ENCODE measurements at places on chromosomes 16 and 17.
A peak's percentile ranks its signal among the peaks of the same experiment; 100 is the strongest.

- no peak for DNase-seq
These were observed 954.7 kb upstream of the RBFOX1 start for GRCh38 chr16:6377956-6378355.

DNA sequence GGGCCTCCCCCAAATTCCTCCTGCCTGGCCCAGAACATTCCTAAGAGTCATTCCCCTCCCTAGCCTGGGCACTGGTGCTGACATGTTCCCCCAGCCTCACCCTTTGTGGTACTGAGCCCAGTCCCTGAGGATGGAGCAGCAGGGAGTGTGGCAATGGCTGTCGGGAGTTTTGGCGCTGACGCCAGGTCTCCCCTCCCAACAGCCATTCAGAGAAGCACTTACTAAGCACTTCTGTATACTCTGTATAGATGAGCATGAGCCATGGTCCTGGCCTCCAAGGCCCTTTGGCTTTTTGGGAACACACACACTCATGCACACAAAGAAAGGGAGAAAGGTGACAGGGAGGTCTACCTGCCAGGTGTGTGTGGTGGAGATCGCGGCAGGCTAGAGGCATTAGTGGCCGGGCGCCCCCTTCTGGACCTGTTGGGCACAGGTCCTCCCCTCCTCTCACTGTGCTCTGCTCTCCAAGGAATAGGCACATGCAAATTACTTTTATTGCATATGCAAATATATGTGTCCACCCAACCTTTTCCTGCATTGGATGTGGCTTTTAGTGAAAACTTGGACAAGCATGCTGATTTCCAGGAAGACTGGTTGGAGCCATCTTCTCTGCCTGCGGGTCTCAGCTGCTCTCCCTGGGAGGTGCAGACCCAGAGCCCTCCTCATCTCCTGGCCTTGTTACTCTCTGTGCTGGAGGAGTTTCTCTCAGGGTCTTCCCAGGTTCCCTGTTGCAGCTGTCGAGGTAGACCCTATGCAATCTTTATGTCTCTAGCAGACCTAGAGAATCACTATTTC lies 17.4 kb upstream of the C17orf107 start:
- DNase-seq = peak; percentile 59

- DNase-seq = peak; percentile 40
These were observed 22.4 kb upstream of the PRM1 start for GRCh38 chr16:11303405-11304138.

DNA sequence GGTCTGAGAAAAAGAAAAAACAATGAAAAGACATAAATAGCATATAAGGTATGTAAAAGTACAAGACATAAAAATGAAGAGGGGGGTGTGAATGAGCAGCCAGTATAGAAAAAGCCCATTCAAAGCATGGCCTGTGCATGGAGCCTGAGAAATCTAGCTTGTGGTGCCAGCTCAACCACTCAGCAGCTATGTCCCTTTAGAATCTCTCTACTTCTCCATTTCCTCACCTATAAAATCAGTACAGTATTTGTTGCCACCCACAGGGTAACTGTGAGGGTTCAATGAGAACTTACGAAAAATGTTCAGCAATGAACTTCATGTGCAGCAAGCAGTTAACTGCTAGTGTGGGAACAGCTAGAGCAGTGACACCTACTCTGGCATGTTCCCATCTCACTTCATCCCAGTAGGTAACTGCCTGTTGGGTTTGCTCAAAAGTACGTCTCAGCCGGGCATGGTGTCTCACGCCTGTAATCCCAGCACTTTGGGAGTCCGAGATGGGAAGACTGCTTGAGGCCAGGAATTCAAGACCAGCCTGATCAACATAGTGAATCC lies 15.3 kb downstream of the CYTH1 start:
- no peak for DNase-seq

- no peak for DNase-seq
These were observed 68.6 kb downstream of the ZZEF1 start for GRCh38 chr17:4073983-4074830.

DNA sequence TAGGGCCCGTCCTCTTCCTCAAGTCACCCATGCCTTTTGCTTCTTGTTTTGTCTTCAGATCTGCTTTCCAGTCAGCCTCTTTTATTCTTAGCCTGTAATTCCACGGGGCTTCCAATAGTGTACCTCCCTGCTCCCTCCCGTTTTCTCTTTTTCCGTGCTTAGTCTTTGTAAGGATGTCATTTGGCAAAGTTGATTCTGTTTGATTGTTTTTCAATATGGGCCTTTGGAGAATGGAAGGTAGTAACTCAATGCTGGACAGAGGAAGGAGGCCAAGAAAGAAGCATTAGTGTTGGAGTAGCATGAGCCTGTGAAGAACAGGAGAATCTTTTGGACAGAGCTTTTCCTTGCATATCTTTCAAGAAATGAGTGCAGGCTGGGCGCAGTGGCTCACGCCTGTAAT lies 6.5 kb downstream of the WWP2 start:
- DNase-seq = no peak

DNA sequence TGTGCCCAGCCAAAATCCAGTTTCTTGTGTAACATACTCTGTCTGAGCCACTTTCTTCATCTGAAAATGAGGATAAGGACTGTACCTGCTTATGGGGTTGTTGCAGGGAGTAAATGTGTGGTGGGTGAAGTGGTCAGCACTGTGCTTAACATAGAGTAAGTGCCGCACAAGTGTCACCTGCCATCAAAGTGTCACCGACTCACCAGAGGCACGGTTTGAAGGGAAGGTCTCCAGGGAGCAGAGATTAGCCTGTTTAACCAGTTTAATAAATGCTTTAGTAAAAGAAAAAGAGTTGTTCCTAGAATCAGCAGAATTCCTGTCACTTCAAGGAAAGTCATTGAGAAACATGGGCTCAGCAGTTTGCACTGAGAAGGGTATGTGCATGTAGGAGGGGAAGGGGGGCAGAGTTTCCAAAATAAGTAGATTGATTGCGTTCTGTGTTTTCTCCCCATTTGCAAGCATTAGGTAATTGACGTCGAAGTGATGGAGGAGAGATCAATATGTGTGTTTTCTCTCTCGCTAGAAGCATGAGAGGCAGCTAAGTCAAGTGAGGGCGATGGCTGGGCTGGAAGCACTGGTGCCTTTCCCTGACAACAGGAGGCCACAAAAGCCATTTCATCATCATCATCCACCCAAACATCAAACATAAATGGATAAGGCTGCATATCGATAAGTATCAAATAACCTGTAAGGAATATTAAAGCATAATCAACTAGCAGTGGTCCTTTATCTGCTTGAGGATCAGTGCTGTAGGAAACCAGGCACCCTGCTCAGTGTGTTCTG lies 19.1 kb downstream of the FAM20A start:
- no peak for DNase-seq

DNA sequence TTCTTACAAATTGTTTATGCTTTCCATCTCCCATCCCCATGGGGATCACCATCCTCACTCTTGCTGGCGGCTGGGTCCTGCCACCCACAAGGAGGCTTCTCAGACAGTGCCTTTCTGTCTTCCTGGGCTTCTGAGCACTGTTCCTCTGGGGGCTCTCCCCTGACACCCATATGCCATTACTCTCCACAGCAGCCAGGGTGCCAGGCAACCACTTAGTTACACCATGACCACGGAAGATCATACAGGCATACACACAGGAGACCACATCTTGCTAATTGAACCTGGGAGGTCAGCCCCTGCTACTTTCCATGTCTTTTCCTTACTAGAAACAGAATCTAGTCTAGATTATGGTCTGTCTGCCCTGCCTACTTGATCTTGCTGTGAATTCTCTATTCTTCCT lies 27.7 kb upstream of the HS3ST2 start:
- DNase-seq = no peak

DNA sequence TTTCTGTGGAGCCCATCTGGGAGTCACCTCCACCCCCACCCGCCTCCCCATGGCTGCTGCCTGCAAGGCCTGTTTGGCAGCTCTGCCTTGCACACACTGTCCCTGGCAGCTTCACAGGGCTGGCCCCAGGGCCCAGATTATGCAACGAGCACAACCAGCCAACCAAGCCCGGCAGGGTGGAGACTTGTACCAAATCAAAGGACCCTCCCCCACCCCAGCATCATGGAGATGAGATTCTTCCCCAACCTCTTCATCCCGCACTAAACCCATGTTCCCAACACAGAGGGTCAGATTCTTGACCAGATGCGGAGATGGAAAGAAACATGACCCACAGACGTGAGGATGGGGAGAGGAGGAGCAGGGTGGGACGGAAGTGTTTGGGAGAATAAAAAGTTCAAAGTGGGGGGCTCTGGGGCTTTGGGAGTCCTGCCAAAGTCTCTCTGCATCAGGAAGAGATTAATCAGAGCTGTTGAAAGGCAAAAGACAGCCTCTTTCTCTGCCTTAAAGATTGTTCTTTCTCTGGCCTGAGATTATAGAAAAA lies 3.8 kb downstream of the SMARCD2 start:
- DNase-seq = no peak

DNA sequence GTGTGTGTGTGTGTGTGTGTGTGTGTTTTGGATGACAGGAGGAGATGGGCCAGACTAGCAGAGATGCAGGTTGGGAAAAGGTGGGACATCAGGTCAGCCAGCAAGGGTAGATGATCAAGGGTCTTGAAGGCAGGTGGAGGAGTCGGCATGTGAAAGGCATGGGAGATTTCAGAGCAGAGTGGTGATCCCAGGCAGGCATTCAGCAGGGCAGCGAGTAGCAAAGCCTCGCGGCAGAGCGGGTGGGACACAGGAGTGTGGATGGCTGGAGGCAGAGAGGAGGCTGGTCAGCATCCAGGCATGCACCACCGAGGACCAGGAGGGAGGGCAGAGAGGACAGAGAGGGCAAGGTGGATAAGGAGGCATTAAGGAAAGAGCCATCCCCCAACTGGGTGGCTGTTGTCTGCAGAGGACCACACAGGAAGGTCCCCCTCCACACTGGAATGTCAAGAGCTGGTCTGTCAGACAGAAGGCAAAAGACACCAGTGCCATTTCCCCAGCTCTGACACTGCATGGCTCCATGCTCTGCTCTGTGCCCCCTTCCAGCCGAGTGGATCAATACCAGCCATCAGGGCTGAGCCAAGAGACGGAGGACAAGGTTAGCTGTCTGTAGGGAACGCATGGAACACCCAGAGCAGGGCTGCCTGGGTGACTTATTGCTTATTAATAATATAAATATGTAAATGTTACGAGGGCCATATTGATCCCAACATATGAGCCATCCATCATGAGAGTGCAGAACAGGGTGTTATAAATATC lies 74.8 kb upstream of the RPL38 start:
- DNase-seq = no peak

GRCh38 chr17:63634816-63635215 lies 12.6 kb downstream of the MAP3K3 start:
- DNase-seq = no peak

- no peak for DNase-seq
These were observed 661 bp downstream of the LYRM9 start for GRCh38 chr17:27892542-27892865.

GRCh38 chr16:56911771-56912571 lies 20.0 kb upstream of the HERPUD1 start:
- no peak for DNase-seq

DNA sequence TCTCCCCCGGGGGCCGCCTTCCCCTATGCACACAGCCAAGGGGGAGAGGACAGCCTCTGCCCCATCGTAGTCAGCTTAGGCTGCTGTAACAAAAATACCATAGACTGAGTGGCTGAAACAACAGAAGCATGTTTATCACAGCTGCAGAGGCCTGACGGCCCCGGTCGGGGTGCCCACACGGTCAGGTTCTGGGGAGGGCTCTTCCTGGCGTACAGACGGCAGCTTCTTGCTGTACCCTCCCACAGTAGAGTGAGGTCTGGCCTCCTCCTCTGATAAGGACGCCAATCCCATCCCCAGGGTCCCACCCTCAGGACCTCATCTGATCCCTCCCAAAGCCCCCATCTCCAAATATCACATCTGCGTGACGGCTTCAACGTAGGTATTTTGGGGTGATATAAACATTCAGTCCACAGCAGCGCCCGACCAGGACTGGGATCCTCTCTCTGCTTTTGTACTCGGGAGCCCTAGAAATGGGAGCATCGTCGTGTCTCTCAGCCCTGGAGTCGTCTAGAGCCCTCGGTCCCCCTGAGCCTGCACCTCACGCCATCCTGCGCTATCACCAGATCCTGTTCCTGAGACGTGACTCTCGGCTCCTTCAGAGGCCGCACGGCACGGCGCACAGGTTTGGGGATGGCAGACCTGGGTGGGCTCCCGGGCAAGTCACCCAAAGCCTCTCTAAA lies 67.8 kb downstream of the RPH3AL start:
- no peak for DNase-seq

GRCh38 chr17:82435601-82436583 lies 14.7 kb downstream of the CYBC1 start:
- DNase-seq = no peak

- DNase-seq = no peak
These were observed 13.5 kb upstream of the MYH10 start for GRCh38 chr17:8643855-8644506.

DNA sequence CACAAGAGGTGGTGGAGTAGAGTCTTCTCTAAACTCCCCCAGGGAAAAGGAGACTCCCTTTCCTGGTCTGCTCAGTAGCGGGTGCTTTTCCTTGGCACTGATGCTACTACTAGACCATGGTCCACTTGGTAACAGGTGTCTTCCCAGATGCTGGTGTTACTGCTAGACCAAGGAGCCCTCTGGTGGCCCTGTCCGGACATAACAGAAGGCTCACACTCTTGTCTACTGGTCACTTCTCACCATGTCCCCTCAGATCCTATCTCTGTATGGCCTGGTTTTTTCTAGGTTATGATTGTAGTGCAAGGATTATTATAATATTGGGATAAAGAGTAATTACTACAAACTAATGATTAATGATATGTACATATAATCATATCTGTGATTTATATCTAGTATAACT lies 49.7 kb upstream of the ARL4D start:
- DNase-seq = no peak

DNA sequence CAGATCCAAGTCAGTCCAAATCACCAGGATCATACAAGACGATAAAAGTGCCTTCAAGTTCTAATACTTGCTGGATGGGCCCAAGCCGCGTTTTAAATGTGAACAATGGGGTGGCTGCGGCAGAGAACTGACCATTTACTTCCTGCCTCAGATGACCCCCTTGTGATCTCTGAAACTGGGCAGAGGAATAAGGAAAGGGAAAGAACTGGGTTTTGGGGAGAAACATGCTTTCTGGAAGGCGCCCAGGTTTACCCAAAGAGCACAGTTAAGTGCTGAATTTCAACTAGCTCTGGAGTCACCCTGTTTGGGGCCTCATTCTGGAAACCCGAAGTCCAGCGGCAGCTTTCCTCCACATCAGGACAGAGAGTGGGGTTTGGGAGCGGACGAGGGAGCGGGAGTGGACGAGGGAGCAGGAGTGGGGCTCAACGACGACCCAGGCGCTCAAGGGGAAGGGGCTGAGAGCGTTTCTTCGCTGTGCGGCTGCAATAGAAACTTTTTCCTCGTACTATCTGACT lies 1.6 kb downstream of the FAM20A start:
- no peak for DNase-seq

GRCh38 chr16:72905581-72905980 lies 142.3 kb downstream of the ZFHX3 start:
- DNase-seq = no peak

GRCh38 chr16:69381231-69381630 lies 4.6 kb downstream of the TERF2 start:
- DNase-seq = no peak

GRCh38 chr16:67194260-67194659 lies 2.3 kb downstream of the E2F4 start:
- DNase-seq = no peak
